ENCODE measurements at places on chromosomes 1 and 21.

GRCh38 chr1:246725191-246725590 is 982 bp downstream of the SCCPDH start:
- DNase-seq: no peak

DNA sequence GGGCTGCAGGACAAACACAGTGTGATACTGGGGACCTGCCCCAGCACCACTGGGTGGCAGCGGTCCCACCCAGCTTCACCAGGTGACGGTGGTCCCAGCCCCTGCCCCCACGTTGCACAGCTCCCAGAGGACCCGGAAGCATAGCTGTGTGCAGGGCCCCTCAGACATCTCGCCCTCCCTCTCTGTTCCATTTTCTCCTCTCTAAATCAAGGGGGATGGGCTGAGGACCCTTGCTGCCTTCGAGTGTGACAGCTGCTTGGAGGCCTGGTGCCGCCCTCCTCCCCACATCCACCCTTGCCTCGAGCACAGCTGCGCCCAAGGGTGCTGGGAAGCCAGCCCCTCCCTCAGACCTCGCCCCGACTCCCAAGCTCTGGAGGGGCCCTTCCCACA is 16.1 kb upstream of the LRRC3 start:
- DNase-seq: no peak

DNA sequence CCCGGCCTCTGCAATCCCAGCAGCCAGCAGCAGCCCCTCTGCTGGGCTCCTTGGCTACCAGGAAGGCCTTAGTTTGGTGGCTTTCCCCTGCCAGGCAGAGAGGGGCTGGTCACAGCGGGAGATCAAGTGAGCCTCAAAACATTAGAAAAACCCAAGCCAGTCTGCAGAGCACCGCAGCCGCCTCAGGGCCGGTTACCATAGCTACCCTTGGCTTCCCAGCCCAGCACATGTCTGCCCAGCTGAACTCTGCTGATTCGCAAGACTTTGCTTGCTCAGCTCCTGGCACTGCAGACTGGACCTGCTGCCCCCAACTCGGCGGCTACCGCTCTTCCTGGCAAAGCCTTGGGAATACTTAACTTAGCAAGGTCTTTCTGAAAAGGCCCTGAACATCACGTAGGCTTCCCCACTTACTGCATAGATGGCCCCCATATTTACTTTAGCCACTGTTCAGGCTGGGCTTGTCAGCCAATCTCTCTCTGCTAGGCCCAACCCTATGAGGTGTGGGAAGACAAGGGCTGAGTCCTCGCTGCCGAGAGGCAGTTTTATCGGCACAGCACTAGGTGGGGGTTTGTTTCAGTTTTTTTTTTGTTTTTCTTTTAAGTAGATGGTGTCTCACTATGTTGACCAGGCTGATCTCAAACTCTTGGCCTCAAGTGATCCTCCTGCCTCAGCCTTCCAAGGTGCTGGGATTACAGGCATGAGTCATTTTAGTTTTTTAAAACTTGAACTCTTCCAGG is 28.6 kb upstream of the PLEKHG5 start:
- DNase-seq: peak; percentile 32

DNA sequence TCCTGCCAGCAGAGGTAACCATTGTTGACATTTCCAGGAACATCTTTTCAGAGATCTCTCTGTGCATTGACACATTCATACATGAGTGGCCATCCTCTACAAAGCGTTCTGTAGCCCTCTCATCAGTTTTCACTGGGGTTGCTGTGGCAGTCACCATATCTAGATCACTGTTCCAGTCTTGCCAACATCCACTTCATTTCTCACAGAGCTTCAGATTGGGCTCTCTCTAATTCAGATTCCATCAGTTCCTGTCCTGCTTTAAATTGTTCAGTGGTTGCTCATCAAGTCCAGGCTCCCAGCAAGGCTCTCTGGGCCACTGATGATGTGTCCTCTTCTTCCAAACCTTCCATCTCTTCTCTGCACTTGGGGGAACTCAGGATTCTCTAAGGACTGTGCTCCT is 173.7 kb downstream of the KCNJ6 start:
- DNase-seq: no peak

- no peak for DNase-seq
Observed at GRCh38 chr1:59669752-59670312, 144.9 kb upstream of the HOOK1 start.

GRCh38 chr1:82018319-82018718 is 217.6 kb downstream of the ADGRL2 start:
- no peak for DNase-seq

DNA sequence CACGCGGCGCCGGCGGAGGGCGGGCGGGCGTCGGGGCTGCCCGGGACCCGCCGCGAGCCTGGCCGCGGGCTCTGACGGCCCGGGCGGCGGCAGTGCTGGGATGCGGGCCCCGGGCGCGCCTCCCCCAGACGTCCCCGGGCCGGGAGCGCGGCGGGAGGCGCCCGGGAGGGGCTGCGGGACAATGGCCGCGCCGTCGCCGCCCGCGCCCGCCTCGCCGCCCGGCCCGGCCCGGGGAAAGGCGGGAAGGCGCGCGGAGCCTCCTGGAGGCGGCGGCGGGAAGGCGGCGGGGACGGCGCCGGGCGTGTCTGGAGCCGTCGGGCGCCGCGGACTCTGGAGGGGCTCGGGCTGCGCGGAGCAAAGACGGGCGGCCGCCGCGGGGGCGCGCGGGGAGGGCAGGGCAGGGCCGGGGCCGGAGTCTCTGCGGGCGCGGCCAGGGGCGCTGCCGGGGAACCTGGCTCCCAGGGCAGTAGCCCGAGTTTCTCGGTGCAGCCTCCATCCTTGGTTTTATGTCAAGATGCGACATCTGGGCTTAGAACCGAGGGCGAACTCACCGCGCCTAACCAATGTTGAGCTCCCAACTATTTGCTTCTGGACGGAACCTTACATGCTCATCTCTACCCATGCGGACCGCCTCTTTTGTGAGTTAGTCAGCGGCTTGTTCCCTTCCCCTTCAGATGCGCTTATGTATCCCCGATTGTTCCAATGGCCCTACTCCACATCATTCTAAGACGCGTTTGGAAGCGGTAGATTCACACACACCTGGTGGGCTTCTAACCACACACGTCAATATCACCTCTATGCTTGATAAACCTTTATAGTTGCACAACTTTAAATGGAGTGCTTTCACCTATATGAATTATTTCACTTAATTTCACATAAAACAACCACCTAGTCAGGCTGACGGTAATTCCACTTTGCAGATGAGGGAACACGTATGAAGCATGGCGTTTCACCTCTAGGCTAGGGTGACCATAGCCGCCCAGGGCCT is 651 bp downstream of the ZBTB8A start:
- peak; percentile 84 for DNase-seq

GRCh38 chr1:115436596-115436995 is 98.5 kb upstream of the NGF start:
- no peak for DNase-seq

DNA sequence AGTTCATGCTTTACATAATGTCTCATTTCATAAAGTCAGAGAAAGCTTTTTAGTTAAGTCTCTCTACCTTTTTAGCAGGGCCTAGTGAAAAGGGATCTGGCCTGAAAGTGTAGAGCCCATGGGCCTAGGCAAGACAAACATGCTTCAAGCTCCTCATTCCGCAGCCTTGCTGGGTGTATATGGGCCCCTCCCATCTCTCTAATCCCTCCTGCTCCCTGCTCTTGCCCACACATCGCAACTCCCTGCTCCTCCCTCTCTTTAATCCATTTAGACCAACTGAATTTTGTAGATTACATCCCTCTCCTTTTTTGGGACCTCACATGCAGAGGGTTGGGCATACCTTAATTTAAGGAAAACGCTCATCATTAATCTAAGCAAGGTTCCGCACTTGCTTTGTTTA is 42.3 kb upstream of the CCDC190 start:
- DNase-seq: no peak

- DNase-seq: no peak
Observed at GRCh38 chr1:167631936-167632614, 2.0 kb downstream of the RCSD1 start.

DNA sequence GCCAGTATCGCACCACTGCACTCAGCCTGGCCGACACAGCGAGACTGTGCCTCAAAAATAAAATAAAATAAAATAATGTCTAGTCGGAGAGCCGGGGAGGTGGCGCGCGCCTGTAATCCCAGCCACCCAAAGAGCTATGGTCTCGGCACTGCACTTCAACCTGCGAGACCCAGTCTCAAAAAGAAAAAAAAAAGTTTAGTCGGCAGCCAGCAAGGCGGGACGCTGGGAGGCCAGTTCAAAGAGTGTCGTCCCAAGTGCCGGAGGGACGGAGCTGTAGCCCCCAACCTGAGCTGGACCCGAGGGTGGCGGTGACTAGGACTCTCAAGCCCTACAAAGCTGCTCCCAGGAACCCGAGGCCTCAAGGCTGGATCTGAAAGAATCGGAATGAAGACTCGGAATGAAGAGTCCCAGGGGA is 632 bp upstream of the FALEC start:
- no peak for DNase-seq

GRCh38 chr1:54272772-54273091 is 72.8 kb downstream of the MRPL37 start:
- DNase-seq: no peak

DNA sequence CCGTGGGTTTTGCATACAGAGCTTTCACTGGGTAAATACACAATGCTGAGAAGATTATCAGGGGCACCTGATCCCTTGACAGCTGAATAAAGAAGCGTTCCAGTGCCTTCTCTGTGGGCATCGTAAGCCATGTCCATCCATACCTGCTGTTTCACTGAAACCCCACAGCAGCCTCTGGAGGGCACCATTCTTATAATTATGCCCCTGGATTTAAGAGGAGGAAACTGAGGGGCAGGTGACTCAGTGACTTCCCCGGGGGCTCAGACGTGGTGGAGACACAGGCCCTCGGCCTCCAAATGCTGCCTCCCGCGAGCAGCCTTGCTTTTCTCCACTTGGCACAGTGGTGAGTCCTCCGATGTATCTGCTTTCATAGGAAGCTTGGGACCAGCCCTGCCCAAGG is 56.7 kb downstream of the B3GALT5 start:
- no peak for DNase-seq

DNA sequence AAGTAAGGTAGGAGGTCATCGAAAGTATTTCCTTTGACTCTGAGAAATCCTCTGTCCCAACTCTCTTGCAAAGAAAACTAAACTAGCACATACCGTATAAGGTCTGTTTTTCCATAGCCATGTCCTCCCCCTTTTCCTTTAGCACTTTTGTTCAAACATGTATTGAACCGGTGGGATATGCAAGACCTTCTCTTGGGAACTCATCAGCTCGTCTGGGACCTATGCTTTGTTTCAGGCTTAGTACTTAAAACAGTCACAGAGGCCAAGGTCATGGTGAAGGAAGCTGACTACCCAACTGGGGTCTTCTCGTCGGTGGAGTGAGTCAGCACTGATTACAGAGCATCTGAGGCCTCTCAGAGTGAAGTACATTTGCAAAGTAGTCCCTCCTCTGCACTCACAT is 185.0 kb downstream of the ZBTB18 start:
- DNase-seq: no peak

- DNase-seq: no peak
Observed at GRCh38 chr1:173862769-173863223, 5.0 kb downstream of the GAS5 start.

- no peak for DNase-seq
Observed at GRCh38 chr1:245041058-245041698, 113.6 kb upstream of the KIF26B start.

GRCh38 chr1:50214717-50215116 is 106.0 kb downstream of the ELAVL4 start:
- DNase-seq: peak; percentile 41

DNA sequence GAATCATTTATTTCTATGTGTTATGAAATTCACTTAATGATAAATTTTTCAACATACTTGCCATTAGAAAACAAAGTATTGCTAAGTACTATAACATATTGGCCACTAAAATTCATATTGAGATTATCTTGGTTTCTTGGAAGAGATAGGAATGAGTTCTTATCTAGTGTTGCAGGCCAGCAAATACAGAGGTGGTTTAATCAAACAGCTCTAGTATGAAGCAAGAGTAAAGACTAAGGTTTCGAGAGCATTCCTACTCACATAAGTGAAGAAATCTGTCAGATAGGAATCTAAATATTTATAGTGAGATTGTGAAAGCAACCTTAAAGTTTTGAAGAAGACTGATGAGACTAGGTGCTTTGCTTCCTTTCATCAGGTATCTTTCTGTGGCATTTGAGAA is 37.9 kb upstream of the FOXE3 start:
- no peak for DNase-seq

DNA sequence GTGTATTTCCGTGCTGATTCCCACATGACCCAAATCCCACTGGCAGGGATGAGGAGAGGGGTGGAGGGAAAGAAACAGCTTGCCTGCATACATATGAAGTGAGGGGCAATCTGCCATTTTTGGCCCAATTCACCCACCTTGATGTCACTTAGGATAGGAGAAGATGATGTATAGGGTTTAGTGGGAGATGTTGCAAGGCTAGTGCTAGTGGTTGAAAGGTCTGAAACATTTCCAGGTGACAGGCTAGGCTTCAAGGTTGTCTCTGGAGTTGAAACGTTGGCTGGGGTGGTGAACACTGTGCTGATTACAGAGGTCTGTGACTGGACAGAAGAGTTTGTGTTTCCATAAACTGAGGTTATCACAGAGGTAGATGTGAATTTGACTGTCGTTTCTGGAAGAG is 12.1 kb downstream of the CD34 start:
- DNase-seq: no peak

DNA sequence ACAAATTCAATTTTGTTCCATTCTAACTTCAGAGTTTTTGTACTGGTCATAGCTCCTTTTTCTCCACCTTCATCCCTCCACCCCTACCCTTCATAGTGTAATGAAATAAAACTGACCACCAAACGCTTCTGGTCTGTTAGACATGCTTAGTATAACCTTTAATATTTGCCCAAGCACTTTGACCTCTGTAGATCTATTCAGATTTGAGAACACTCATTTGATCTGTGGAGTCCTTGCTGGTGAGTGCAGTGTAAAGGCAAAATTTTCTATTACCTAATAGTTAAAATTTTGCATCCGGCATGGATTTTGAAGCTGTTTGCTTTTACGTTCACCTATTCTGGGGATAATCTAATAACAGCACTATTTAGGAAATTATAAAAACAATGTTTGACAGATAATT is 41.2 kb downstream of the TMEM200B start:
- DNase-seq: no peak

- DNase-seq: no peak
Observed at GRCh38 chr1:34744851-34745250, 10.0 kb upstream of the GJB5 start.
